ENCODE measurements at places on chromosomes 6 and 20. TPM values are rescaled to one million over a fixed set of nuclear protein-coding genes. Genes with fewer than 3 reads are reported as not detected.

- no peak for DNase-seq
Observed at GRCh38 chr20:58619864-58620431, 31.1 kb upstream of the STX16 start.

DNA sequence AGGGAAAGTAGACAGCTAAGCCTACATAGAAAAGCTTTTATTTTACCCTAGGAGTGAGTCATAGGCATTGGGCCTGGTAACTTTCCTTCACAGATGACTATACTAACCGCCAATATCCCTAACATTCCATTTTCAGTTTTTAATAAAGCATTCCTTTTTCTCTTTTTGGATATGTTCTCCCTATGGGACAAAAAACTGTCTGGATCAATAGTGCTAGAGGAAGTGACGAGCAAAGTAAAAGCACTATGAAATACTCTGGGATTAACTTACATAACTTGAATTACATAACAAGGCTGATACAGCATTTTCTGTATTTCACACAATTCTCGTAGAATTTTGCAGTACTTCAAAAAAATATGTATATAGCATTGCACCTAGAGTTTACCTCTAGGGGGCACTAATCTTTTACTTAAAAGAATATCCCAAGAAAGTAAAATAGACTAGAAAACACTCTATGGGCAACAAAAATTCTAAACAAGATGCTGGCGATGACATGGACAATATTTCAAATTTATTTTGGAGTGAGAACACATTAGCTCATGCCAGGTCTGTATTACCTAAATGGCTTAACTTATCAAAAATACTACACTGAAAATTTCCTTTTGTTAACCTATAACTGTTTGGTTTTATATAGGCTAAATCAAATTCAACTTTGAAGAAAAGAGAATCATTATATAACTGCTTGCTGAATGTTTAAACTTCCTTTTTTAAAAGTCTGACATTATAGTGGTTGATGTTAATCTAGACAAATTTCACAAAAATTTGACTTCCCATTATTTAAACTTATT lies 66.3 kb upstream of the DST start:
- DNase-seq, result no peak

DNA sequence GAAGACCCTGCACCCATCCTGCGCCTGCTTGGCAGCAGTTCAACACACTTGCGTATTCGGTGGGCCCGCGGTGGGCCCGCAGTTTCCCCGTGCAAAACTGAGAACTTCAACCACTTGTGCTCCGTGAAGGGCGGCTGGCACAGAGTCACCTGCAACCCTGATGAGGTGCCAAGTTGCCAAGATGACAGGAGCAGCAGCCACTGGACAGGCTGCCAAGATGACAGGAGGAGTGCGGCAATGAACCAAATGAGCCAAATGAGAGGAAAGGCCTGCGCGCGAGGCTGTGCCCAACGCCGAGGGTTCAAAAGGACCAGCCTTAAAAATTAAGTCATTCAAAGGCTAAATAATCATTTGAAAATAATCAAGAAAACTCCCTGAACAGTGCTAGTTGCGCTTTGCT lies 20.1 kb downstream of the DIDO1 start:
- DNase-seq, result no peak

DNA sequence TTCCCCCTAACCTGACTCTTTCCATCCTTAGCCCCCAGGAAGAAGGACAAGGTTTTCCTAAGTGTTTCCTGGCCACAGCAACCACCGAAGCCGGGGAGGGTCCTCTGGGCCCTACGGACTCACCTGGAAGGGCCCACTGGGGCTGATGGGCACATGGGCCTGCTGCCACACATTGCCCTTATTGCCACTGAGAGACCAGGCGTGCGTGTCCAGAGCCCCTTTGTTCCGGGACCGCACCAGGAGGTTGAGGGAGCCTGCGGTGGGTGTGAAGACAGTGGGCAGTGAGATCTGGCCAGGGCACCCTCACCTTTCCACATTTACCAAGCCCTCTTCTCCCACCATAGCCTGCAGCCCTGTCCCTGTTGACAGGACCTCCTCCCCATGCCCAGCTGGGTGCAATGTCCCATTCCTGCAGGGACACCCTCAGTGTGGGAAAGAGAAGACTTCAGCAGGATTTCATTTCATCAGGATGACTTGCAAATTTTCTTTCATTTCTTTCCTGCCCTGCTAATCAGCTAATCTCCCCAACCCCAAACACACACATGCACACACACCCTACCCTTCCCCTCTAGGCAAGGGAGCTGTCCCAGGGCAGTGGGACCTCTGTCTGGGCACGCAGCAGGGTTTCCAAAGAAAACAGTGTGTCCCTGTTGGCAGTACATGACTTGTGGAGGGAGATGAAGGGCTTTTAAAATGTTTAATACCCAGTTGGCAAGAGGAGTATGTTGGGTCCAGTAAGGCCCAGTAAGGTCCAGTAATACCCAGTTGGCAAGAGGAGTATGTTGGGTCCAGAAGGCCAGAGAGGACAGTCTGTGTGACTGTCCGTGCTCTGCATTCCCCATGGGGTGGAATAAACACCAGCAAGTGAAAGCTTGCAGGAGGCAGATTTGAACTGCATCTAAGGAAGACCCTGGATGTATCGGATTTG lies 59.0 kb downstream of the MDGA1 start:
- DNase-seq, result no peak

- DNase-seq, result no peak
Observed at GRCh38 chr6:150494241-150494640, 105.4 kb upstream of the PLEKHG1 start.

DNA sequence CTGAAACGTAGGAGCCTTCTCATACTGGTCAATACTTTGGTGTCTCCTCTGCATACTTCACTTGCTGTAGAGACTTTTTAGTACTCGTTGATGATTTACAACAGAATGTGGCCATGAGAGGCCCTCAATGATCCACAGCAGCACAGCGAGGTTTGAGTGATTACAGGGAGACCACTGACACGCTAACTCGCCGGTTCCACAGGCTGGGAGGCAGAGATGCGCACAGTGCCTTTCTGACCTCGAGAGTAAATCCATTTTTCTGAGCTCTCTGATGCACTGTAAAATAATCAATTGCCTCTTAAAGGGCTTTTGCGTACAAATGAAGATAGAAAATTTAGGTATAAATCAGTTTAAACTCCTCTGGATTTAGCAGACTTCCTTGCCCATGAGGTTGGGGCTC lies 56.2 kb upstream of the TBC1D7 start:
- DNase-seq, result no peak

The SLC17A1 gene
- not detected for total RNA-seq

DNA sequence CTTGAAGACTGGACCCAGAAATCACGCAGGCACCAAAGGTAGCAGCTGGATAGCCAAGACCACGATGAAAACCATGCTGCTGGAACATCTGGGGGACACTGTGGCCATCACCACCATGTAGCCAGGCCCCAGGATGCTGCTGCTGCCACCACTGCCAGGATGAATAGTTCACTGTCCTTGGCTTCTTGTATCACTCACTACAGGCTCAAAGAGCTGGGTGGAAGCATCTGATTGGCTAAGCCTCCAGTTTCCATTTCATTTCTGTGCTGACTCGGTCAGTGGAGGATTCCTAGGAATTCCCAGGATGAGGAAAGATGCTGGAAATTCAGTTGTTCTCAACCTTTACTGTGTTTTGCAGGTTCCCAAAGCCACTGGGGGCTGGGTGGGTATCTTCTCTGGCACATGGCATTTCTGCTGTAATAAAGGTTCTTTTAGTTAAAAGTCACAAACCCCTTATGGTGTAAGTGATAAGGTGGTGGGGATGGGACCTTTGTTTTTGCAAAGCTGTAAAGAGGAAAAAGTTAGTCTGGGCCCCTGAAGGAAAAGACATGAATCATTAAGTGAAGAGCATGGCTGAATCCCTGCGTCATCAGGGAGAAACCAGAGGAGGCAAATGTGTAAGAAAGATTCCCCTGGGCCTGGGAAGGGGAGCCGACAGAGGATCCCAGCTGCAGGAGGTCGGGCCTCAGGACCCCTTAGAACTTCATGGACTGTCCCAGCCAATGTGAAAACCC lies 75.6 kb upstream of the RNF24 start:
- no peak for DNase-seq

GRCh38 chr20:38447931-38448675 lies 13.0 kb upstream of the SNHG17 start:
- no peak for DNase-seq

DNA sequence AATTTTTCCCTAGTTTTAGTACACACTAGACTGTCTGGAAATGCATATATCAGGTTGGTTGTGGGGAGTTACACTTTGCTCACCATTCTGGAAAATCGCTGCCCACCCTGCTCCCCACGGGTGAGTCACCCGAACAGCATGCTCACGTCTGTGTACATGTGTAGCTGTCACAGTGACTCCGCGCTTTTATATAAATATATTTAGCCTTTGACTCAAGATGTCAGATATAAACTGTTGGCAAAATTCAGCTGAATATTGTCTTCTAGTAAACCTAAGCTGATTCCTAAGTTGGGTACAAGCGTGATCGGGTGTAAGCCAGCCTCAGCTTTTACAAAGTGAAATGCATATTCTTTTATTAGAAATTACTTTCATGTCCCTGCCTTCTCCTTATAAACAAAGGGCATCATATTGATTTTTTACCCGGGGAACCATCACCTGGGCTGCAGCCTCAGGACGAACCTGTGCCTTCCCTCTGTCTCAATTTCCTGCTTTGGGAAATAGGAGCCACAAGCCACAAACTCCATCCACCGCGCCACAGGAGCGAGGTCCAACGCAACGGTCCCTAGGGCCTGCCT lies 4.3 kb downstream of the SDCBP2 start:
- DNase-seq, result no peak

DNA sequence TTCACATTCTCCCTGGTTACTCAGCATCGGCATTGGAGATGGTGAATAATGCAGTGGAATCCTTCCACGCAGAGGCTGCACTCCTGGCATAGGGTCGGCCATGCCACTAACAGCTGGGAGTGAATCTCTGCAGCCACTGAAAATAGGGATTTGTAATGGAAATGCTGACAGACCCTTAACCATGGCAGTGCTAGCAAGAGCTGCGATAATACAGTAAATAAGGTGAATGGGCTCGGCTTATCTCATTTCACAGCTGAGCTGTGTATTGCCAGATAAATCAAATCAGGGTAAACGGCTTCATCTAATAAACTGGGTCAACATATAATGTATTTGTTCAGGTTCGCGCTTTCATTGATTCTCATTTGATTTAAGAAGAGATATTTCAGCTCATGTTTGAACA lies 156.8 kb downstream of the SLC35B3 start:
- no peak for DNase-seq

DNA sequence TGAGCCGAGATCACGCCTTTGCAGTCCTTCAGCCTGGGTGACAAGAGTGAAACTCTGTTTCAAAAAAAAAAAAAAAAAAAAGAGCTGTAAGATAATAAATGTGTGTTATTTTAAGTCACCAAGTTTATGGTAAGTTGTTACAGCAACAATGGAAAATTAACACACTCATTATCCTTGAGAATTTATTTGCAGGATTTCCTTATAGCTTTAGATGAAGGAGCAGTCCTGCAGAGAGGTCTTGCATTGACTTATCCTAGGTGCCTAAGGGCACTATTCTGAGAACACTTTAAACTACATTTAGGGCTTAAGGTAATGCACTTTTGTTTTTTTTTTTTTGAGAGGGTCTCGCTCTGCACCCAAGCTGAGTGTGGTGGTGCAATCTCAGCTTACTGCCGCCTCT lies 13.8 kb upstream of the SCAF8 start:
- DNase-seq, result no peak

DNA sequence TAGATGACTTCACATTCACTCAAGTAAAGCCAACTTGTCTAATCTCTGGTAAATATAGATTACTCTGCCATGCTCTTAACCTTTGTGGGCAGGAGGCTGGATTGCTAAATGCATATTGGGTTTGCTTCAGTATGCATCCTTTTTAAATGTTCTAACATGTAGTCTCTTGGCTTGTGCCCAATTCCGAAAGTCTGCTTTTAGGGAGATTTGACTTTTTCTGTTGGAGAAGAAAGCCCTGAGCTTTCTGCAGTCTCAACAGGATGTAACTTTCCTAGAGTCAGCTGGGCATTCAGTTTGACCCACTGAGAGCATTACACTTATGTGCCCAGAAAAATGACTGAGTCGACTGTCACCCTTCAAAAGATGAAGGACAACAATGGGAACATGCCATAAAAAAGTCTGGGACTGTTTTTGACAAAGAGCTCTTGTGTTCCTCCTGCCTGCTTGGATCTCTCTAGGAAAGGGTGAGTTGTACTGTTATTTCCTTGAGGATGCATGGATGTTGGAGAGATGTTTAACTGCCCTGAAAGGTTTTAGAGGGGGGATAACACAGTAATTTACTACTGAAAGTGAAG lies 299.4 kb downstream of the ZFAND3 start:
- no peak for DNase-seq

- DNase-seq, result no peak
Observed at GRCh38 chr20:43840382-43841070, 74.1 kb upstream of the TOX2 start.

The FABP7 gene
- total RNA-seq, result not detected

DNA sequence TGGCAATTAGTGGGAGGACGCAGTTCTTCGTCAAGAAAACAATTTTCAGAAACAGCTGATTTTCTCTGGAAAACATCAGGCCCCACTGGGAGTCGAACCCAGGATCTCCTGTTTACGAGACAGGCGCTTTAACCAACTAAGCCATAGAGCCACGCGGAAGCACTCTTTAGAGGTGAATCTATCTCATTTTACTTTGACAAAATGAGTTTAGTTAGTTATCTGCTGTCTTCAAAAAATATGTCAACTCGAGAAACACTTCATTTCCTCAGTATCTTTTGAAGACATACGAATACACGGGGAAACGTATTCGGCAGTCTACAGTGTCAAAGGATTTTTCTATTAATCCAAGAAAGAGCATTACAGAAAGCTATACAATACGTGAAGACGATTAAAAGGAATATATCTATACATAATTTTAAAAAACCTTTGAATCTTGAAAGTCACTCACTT lies 26.7 kb downstream of the GPX6 start:
- no peak for DNase-seq

The THBS2 gene
- total RNA-seq, result 3.2 TPM

DNA sequence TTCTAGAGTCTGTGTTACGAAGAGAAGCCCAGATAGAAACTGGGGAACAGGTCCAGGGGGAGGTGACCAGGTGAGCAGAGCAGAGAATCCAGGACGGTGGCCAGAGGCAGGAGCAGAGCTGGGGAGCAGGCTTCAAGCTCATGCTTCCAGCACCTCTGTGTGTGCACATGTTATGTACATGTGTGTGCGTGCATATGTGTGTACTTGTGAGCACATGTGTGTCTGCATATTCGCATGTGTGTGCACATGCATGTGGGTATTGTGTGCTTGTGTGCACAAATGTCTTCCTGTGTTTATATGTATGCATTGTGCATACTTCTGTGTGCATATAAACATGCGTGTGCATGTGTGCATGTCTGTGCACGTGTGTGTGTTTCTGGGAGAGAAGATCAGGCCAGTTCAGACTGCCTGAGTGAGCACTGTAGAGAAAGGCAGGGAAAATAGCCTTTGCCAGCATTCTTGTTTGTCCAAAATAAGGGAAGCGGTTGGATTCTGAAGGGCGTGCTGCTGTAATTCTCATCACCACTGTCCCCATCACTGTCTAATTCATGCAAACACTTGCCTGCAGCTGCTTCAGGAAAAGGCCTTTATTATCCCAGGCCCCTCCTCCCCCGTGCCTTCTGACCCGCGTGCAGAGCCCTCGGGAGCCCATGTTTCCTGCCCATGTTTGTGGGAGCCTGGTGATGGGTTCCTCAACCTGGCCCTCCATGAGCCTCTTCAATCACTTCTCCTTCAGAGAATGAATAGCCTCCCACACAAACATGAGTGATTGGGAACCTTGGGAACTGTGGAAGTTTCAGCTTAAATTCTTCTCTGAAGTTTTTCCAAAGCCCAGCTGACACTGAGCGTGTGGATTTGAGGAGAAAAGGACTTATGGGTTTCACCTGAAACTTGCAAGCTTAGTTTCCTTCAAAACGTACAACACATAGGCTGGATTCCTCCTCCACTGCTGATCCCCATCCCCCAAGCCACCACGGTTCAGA lies 161.7 kb upstream of the AFDN start:
- no peak for DNase-seq

The HLA-DPA1 gene
- total RNA-seq, result not detected

Measured in pulmonary artery endothelial cell (primary cell).